ENCODE measurements at places on chromosomes 5 and 9. TPM values are rescaled to one million over a fixed set of nuclear protein-coding genes. Genes with fewer than 3 reads are reported as not detected.

- DNase-seq: no peak
Observed at GRCh38 chr5:170286386-170286925, 11.1 kb downstream of the LCP2 start.

TXN gene
- polyA plus RNA-seq: 286 TPM

GRCh38 chr5:171891150-171891549, 105.5 kb downstream of the SMIM23 start:
- DNase-seq: no peak

ARL14EPL gene
- not detected for polyA plus RNA-seq

GRCh38 chr9:113011911-113012381, at the start of gene ZNF883:
Gene ZNF883 (minus strand): TSS chr9:113012192.
- peak; percentile 40 for DNase-seq

CKMT2 gene
- polyA plus RNA-seq: not detected

DNA sequence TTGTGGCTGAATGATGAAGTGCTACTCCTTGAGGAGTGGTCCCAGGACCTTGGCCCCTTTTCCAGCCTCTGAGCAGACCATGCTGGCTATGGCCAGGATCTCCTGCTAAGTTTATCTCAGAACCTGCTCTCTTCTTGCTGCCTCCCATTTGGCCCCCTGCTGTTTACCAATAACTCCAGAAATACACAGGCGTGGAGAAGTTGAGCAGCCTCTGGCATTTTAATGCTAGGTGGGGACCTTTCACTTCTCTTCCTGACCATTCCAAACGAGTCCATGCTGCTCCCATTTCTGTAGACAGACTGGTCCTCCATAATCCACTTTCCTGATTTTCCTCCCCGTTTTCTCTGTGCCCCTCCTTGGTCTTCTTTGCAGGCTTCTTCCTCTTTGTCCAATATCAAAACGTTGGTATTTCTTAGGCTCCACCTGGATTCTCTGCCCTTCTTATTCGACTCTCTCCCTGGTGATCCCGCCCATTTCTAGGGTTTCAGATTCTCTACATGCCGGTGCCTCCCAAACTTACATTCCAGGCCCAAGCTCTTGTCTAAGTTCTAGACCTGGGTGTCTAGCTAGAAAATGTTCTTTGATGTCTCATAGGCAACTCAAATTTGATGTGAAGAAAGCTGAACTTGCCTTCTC, 33.4 kb upstream of the TNFAIP8 start:
- no peak for DNase-seq

TSSK1B gene
- polyA plus RNA-seq: 0.03 TPM

DNA sequence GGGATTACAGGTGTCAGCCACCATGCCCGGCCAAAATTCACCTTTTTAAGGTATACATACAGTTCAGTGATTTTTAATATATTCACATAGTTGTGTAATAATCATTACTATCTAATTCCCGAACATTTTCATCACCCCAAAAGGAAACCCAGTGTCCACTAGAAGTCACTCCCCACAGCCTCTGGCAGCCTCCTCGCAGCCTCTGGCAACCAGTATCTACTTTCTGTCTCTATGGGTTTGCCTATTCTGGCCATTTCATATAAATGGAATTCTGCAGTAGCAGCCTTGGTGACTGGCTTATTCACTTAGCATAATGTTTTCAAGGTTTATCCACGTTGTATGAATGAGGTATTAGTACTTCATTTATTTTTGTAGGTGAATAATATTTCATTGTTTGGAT, 59.0 kb downstream of the UBAP1 start:
- DNase-seq: no peak

DNA sequence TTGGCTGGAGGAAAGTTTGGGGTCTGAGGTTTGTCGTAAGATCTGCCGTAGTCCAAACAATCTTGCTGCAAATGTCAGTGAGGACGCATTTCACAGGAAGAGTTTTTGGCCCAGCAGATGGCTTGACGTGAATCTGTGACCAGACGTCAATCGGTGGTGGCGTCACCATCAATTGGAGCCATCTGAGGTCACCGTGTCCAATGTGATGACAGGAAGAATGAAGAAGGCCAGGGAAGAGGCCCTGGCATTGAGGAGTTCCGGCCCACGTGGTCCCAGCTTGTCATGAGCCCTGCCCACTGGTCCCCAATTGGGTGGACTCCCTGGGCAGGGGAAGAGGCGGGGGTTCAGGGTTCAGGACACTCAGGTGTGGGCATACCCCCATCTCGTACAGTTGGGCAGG, 79.9 kb downstream of the OLFM1 start:
- DNase-seq: no peak

DNA sequence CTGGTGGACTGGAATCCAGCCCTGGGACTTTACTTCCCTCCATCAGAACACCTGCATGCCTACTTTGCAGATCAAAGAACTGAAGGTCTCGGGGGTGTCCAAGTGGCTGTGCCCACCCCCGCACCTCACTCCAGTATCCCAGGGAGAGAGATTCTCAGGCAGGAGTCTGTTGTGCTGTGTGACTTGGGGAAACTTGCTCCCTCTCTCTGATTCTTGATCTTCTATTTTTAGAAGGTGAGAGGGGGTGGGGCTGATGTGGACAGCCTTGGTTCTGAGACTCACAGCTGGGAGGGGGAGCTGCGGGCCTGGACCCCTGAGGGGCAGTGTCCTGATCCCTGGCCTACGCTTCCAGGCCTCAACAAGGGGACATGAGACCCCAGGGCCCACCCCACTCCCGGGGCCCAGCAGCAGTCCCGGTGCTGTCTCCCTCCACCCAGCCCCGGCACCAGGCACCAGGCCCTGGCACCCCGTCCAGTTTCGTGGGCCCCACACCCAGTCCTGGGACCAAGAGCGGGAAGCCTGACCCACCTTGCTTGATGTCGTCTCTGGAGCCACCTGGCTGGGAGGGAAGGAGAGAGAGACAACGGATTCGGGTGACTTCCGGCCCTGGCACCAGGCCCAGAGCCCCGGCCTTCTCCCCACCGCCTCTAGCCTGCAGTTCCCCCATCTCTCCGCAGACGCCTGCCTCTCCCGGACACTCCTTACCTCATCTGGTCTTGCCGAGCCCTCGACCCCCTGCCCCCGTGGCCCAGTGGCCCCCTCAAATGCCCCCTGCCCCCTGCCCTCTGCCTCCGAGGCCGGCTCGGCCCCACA, 74.0 kb upstream of the SPTLC1 start:
- DNase-seq: no peak

DNA sequence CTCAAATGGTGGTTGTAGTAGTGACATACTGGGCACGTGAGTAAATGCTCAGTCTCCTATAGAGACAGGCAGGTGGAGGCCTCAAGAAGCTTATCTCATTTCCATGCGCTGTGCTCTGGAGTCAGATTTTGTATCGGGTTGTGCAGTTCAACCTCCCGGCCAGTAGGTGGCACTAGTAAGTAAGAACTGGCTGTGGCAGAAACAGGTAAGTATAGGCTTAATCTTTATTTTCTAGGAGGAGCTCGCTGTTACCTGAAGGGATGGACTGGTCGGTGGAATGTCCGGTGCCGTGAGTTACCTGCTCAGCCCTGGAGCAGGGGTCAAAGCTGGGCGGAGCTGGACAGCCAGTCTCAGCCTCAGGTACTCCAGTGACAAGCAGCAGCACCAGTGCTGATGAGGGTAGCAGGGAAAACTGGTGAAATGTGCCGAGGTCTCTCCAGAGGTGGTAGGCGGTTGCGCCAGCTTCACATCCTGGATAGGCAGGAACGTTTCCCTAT, 880.1 kb upstream of the SEMA6A start:
- DNase-seq: no peak

GRCh38 chr9:123084256-123084655, 50.8 kb downstream of the GPR21 start:
- no peak for DNase-seq

PCDH12 gene
- 5.5 TPM for polyA plus RNA-seq

DNA sequence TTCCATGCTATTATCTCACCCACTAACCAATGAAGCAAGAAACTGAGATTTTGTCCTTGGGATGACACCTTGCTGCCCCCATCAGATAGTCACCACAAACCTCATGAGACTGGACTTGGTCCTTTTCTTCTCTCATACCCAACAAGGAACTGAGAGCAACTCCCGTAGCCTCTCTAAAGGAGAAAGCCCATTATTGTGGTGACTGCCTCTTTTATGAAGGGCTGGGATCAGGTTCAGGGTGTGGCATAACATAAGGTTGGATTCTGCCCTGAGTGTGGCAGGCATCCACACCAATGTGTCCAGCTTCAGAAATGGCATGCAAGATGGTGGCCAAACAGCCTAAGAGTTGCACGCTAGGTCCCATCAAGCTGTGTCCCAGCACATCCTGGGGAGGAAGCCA, 1.3 kb upstream of the ACTL7A start:
- DNase-seq: no peak

DNA sequence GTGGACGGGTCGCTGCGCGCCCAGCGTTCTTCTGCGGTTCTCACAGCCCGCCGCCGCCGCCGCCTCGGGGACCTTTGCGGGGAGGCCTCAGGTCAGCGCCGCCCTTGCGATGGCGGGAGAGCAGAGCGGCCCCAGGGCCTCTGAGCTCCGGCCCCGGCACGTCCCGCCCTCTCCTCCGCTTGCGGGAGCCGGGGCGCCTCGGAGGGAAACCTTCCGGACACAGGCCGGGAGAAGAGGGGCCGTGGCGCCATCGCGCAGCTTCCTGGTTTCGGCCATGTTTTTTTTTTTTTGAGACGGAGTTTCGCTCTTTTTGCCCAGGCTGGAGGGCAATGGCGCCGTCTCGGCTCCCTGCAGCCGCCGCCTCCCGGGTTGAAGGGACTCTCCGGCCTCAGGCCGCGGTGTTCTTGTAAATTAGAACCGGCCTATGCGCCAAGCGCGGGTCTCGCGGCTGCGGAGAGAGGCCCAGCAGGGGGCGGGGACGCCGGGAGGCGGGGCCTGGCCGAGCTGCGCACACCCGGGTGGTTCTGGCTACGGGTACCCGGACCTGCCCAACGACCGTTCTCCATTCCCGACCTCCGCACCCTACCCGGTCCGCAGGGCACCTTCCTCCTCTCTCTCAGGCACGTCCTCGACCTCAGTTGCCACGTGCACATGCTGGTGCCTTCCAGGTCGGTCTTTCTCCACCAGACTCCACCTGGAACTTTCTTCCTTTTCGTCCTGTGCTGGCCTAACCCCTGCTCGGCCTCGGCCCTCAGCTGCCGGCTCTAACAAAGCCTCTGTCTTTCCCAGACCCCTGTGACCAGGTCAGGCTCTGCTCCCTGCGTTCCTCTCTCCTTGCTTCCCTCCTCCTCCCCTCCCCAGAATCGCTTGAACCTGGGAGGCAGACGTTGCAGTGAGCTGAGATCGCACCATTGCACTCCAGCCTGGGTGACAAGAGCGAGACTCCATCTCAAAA, 28.8 kb upstream of the MGAT1 start:
- DNase-seq: peak; percentile 80

ZFP37 gene
- 0.21 TPM for polyA plus RNA-seq

ARHGEF39 gene
- 4.7 TPM for polyA plus RNA-seq

DNA sequence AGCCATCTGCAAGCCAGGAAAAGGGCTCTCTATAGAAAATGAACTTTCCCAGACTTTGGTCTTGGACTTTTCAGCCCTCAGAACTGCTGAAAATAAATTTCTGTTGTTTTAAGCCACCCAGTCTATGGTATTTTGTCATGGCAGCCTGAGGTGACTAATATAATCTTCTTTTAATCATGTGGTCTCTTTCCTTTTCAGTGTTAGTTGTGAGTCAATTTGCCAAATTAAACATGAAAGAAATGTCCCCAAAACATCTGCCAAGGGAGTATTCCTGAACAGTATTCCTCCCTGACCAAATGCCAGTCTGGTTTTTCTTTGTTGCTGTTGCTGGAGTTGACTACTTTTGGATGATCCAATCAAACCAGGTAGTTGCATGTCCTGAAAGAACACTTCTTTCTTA, 4.7 kb upstream of the YTHDC2 start:
- no peak for DNase-seq

SPATA31A3 gene
- not detected for polyA plus RNA-seq

- no peak for DNase-seq
Observed at GRCh38 chr5:10585518-10585915, 21.6 kb downstream of the ANKRD33B start.

PCDHB11 gene
- polyA plus RNA-seq: 0.13 TPM

DNA sequence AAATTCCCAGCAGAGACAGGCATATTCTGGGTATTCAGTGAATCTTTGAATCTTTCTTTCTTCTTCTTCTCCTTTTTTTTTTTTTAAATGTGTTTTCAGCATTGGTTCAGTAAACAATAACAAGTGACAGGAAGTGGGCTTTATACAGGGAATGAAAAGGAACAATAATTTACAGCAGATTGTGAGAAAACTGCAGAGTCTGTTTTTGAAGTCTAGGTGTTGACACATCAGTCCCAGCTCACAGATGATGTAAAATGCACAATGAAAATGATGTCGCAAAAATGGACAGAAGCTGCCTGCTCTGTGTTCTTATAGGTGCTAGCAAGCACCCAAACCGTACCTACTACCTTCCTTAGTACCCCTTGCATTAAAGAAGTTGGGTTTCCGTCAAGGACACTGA, 38.8 kb downstream of the TNC start:
- no peak for DNase-seq

CAVIN4 gene
- polyA plus RNA-seq: 0.43 TPM

DNA sequence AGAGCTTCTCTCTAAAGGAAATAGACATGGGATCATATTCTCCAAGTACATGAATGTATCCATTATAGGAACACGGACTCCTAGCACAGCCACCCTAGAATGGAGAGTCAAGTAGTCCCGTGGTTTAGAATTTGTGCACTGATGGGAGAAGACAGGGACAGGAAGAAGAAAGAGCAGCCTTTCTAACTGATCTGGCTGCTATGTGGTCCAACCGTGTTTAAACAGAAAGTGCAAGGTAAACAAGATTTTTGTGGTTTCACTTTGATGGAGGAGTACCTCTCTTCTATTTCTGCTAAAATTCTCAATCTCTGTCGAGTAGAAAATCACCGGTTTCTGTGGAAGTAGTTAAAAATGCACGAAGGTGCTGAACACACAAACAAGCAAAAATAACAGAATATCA, 171.3 kb downstream of the ST8SIA4 start:
- no peak for DNase-seq

DNA sequence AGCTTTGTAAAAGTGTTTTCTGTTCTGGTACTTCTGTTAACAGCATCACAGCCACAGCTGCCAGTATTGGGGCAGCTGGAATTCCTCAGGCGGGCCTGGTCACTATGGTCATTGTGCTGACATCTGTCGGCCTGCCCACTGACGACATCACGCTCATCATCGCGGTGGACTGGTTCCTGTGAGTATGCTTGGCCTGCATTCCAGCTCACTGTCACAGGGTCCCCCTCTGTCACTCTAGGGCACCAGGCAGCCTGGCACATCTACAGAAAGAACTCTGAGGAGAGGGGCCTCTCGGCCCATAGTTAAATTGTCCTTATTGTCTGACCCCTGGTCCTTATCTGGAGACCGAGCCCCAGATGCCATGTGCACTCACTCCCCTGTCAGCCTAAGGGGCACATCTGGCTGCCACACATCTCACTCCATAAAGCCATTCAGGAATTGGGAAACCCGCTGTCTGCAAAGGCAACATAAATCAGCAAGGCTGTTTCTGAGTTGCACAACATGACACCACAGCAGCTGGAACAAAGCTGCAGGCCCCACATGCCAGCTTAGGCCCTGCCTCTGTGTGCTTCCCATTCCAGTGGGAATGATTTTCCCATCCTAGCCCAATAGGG, 77.5 kb downstream of the SLC1A3 start:
- DNase-seq: no peak

SH3RF2 gene
- 0.21 TPM for polyA plus RNA-seq

GRCh38 chr9:132011309-132011708, 68.4 kb downstream of the MED27 start:
- DNase-seq: no peak

GRCh38 chr5:112258571-112258970, 160.5 kb downstream of the EPB41L4A start:
- no peak for DNase-seq

ZDHHC12 gene
- 62.0 TPM for polyA plus RNA-seq

- DNase-seq: no peak
Observed at GRCh38 chr9:129227843-129228189, 49.8 kb upstream of the IER5L start.

SPAG8 gene
- polyA plus RNA-seq: 0.21 TPM

GRCh38 chr5:124061663-124062062, 549.7 kb downstream of the CSNK1G3 start:
- DNase-seq: no peak
